ENCODE measurements at places on chromosomes 2 and 18.

DNA sequence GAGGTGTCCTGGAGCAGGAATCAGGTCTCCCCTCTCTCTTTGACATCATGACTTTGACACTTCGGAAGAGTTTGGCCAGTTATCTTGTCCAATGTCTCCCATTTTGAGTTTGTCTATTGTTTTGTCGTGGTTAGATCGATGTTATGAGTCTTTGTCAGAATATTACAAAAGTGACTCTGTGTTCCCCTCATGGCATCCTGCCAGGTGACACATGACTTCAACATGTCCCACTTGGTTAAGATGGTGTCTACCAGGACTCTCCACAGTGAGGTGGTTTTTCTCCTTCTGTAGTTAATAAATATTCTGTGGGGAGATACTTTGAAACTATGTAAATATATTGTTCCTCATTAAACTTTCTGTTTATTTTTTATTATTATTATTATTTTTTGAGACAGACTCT, 76.6 kb upstream of the BZW1 start:
- no peak for DNase-seq

- no peak for DNase-seq
These were observed 114.3 kb downstream of the CACNB4 start for GRCh38 chr2:151984424-151985083.

DNA sequence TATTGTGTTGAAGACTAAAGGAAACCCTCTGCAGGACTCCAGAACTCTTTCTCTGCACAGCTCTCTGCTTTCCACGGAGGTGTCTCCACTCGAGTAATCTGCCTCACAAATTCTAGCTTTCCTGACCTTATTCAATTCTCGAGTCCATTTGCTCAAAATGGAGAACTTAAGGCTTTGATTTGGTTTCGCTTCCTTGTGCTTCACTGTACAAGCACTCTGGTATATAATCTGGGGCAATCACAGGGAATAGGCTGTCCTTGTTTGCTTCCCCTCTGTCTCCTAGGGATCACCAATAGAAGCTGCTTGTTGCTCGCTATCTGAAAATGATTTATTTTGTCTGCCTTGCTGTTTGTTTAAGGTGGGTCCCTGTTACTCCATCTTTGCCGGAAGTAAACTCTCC, 129.1 kb upstream of the DOCK10 start:
- no peak for DNase-seq

- DNase-seq, result no peak
These were observed 7.5 kb downstream of the GALNT1 start for GRCh38 chr18:35588995-35589394.

DNA sequence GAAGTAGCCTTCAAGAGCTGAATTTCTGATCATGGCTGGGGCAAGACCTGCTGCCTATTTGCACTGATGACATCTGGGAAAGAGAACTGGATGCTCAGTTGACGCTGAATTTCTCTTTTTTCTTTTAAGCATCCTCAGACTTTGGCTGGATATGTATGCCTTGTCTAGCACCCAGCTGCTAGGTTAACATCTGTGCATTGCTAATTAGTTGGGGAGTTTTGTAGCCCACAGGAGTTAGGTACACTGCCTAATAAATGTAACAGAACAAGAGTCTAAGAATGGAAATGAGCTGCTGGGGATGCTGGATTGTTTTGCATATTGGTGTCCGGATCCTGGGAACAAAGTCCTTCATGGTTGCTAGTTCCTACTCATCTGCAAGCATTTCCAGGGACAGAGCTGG, 40.9 kb upstream of the STPG4 start:
- no peak for DNase-seq
